NCI-H1048 (cell line): ENCODE measurements at places on chromosomes 1 and 21.

DNA sequence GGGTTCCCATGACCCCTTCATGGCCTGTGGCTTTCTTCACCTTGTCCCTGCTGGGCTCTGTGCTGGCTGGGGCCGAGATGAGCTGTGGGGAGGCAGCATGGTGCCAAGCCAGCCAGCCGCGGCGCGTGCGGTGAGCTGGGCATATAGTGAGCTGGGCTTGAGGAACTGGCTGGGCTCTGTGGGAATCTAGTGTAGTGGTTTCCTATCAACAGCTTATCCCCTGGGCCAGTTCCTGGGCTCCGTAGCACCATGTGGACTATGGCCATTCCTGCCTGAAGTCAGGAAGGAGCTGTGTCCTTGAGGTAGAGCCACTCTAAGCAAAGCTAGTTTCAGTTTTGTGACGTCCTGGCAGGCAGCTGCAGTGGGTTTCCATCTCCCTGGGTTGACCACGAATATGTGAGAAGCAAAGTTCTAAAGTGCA, 1.8 kb downstream of the NCMAP start:
- DNase-seq: no peak

GRCh38 chr1:196980859-196981258, 3.5 kb downstream of the CFHR5 start:
- DNase-seq: no peak

DNA sequence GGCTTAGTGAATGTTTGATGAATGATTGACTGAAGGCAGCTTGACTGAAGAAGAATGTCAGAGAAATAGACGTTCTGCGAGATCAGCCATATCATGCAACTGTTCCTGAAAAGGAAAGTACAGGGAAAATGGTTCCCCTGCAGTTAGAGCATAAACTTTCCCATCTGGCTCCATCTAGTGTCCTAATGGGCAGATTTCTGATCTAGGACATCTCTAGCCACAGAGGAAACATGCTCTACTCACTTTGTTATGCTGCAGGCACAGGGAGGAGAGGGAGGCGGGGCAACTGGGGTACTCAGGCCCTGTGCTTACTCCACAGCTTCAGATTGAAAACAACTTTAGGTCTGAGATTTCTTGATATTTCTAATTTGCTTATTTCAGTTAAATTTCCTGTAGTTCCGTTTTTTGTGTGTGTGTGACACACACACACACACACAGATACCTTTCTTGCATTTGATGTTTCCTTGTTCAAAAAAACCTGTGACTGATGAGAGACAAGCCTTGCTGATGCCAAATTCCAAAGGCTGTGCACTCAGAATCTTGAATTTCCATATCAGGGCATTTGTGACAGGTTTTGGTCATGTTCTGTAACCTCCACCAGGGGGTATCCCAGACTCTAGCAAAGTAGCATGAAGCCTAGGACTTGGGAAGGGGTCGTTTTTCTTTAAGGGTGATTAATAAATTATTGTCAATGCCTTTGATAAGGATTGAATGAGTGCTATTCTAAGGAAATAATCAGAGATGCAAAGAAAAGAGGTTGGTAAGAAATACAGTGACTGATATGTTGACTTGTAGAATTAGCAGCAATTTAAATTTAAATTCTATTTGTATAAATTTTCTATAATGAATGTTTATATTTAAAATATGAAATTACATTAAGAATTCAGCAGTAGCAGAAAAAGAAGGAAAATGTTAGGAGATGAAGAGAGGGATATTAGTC, 139.7 kb upstream of the BEND5 start:
- DNase-seq: no peak

DNA sequence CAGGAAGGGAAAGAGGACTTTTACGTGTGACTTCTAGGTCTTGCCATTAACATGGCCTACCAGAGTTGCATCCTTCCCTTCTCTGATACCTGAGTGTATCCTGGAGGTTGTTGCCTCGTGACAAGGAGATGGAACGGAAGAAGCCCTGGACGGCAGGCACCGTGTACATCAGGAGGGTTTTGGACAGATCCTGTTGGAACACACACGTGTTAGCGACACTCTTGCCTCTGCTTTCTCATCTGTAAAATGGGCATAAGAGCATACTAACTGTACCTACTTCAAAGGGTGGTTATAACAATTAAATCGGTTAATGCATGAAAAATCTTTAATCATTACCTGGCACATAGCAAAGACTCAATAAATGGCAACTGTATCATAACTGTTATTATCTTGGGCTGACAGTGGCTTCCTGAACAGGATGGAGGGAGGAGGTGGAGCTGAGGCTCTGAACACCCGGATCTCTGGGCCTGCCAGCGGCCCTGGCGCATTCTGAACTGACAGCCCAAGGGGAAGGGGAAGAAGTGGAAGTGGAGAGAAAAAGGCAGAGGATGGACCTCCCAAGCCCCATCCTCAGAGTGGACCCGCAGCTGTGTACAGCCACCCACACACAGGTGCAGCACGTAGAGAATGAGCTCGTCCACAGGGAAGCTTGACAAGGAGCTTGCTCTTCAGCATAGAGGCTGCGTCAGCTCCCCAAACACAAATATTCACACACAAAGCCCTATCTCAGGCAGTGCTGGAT, 30.2 kb upstream of the EXOSC10 start:
- DNase-seq: no peak

DNA sequence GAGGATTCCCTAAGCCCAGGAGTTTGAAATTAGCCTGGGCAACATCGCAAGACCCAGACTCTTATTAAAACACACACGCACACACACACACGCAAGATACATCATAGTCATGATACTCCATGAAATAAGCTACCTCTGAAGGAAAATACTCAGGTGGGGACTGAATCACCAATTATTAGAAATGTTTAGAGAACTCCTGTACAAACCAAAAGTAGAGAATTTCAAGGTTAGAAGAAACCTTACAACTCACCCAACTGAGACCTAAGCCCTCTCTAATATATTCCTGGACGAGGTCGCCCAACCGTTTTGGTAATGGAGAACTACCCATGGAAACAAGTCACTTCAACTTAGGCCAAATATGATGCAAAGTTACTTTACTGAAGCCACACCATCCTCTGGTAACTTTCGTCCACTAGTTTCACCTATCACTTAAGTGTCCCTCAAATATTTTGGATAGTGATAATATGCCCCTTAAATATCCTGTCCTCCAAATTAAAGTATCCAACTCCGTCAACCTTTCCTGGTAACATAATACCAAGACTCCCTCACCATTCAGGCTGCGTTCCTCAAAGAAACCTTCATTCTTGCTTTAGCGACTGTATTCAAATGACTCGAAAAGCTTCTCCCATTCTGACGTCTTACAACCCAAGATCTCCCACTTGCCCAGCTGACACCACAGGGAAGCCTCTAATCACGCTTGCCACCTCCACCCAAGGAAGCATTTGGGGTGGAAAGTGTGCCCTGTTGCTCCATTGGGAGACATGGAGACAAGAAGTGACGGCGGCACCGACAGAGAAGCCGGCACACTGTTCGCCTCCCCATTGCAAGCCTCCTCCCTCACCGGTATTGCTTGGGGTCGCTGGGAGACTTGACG, 856 bp downstream of the NRDC start:
- no peak for DNase-seq
